GOT3 (cell line): ENCODE measurements at places on chromosomes 3 and 15.

- DNase-seq = no peak
These were observed 1.9 kb downstream of the PLOD2 start for GRCh38 chr3:146159037-146159436.

DNA sequence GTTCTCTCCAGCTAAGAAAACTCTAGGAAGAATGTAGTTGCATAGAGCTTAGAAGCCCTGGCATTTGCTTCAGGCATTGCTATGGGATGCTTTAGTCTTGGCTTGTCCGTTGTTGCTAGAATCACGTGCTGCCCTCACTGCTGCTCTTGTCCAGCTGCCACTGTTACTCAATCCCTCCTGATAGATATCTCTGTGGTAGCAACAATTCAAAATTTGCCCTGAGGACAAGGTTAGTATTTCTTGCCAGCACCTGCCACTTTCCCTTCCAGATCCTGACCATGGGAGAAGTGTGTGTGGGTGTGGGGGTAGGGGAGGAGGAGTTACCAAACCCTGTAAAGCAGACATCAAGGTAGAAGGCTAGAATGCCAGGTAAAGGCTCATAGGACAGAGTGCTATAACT lies 113.8 kb downstream of the PPM1L start:
- no peak for DNase-seq

GRCh38 chr3:104101736-104102135 lies 1265.0 kb upstream of the ALCAM start:
- DNase-seq = no peak

DNA sequence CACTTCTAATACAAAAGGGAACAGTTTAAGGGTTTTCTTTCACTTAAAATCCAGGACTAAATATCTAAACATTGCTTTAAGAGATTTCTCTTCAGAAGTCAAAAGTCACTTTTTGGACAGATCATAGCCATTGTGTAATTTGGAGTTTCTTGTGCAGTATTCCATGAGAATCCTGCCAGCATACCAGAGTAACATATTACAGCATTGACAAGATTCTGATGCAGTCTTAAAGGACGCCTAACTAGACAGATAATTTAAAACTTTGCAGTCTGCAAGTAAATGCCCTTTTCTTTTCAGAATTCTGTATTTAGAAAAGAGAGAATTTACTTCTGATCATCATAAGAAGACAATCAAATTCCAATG lies 17.5 kb upstream of the IGSF10 start:
- no peak for DNase-seq

DNA sequence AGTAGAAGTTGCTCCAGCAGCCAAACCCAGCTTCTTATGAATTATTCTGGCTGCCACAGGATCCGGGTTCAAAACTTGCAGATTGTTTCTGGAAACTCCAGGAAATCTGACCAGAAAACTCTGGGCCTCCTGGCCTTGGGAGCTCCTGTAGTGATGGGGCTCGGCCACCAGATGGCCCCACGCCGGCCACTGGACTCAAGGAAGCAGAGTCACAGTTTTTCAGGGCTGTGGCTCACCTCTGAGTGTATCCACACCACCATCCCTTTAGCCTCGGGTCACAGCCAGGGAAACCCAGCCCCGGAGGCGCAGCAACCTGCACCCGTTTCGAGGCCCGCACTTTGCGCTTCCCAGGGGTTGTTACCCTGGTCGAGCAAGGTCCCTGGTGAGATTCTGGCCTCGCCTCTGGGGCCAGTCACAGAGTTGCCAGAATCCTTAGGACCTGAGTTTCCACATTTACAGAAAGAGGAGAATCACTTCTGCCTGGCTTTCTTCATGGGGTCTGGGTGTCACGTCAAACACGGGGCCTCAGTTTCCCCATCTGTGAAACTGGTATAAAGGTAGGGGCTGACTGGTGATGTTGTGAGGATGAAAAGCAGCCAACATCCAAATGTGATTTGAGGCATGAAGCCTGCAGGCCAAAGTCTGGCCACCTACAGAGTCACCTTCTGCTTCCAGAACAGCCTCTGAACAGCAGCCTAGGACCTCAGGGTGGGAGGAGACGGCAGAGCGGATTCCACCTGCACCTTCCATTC lies 53.5 kb upstream of the LCTL start:
- peak; percentile 41 for DNase-seq

- no peak for DNase-seq
These were observed 110.1 kb upstream of the SKOR1 start for GRCh38 chr15:67715170-67715569.

DNA sequence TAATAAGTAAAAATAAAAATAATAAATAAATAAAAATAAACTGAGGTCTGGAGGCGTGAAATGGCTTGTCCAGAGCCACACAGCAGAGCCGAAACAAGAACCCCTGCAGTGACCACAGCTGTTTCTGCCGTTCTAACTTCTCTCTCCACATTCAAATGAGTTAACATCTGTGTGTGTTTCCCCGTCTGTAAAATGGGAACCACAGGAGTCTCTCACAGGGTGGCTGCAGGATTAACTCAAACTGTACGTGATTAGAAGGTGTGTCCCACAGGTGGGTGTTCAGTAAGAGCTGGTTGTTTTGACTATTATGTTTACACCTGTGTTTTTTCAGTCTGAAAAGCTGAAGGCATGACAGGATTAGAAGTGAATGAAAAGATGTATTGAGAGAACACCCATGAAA lies 27.0 kb upstream of the MUC4 start:
- DNase-seq = no peak

GRCh38 chr15:77658304-77658703 lies 25.6 kb upstream of the LINGO1 start:
- DNase-seq = no peak

- no peak for DNase-seq
These were observed 10.6 kb upstream of the TM4SF1 start for GRCh38 chr3:149388001-149388440.

GRCh38 chr15:93020976-93021772 lies 67.8 kb downstream of the RGMA start:
- DNase-seq = no peak
